Left ventricle myocardium superior (tissue), 1 donor: ENCODE measurements at places on chromosomes 7 and 10. TPM values are rescaled to one million over a fixed set of nuclear protein-coding genes. Genes with fewer than 3 reads are reported as not detected.
A peak's percentile ranks its signal among the peaks of the same experiment; 100 is the strongest.

GRCh38 chr10:21969326-21970287 is 33.9 kb downstream of the DNAJC1 start:
- no peak for DNase-seq

- DNase-seq, result no peak
Observed at GRCh38 chr7:129801882-129802281, 150.9 kb downstream of the UBE2H start.

DNA sequence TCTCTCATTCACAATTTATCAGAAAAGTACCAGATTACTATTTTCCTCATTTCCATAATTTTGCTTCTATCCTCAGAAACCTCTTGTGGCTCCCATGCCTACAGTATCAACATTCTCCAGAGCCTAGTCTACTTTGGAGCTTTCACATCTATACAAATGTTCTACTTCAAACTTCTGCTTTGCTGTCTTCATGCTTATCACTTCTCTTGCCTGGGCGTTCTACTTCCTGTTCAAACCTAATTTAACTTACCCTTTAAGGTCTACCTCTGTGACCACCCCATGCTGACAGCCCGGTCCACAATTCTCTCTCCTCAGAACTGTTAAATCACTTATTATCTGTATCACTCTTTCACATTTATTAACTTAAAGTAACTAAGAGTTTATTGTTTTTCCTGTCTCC is 6.1 kb upstream of the PTPN12 start:
- no peak for DNase-seq

- peak; percentile 41 for DNase-seq
Observed at GRCh38 chr10:89837165-89838043, 136.0 kb downstream of the KIF20B start.

GRCh38 chr7:101015626-101016025 is 4.3 kb upstream of the MUC17 start:
- no peak for DNase-seq

GRCh38 chr7:55515569-55516279 is 56.6 kb downstream of the VOPP1 start:
- DNase-seq, result peak; percentile 57

DNA sequence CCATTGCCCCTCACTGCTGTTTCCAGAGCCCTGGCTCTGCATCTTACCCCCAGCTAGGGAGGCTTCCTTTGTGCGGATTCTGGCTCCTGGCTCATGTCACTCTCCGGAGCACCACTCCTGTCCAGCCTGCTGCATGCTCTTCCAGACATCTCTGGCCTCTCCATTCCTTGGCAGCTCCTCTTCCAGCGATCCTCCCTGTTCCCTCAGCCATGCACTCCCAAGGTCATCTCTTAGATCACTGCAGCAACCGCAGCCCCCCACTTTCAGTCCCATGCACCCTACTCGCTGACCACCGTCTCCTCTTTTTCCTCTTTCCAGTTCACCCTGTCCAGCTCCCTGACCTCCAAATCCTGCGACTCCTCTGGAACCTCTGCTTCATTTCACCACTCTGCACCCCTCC is 6.9 kb upstream of the SMARCD3 start:
- DNase-seq, result no peak

- no peak for DNase-seq
Observed at GRCh38 chr10:7458556-7458955, 47.7 kb upstream of the SFMBT2 start.

- DNase-seq, result no peak
Observed at GRCh38 chr7:102012941-102013461, 195.6 kb downstream of the CUX1 start.

GRCh38 chr7:105304040-105304895 is 84.5 kb downstream of the SRPK2 start:
- no peak for DNase-seq

GRCh38 chr7:17040716-17041115 is 158.9 kb upstream of the AGR3 start:
- DNase-seq, result no peak

- DNase-seq, result no peak
Observed at GRCh38 chr7:79093421-79093820, 360.0 kb downstream of the MAGI2 start.

GRCh38 chr7:34083440-34083839 is 178.1 kb downstream of the BMPER start:
- DNase-seq, result no peak

DNA sequence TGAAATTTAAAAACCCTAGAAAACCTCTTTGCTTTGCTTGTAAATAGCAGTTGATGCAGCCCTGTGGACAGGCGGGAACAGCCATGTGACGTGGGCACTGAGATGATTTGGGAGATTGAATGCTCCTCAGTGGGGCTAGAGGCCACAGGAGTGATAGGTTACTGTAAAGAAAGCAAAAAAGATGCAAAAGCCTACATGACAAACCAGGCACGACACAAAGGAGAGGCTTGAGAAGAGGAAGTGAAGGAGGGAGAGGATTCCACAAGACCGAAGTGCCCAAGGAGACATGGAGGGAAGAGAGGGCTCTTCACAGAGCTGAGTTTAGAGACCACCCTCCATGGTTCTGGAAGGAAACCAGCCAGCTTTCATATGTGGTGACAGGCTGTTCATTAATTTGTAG is 25.7 kb downstream of the IKZF1 start:
- DNase-seq, result no peak

- DNase-seq, result no peak
Observed at GRCh38 chr7:21094589-21094988, 307.9 kb upstream of the SP8 start.

DNA sequence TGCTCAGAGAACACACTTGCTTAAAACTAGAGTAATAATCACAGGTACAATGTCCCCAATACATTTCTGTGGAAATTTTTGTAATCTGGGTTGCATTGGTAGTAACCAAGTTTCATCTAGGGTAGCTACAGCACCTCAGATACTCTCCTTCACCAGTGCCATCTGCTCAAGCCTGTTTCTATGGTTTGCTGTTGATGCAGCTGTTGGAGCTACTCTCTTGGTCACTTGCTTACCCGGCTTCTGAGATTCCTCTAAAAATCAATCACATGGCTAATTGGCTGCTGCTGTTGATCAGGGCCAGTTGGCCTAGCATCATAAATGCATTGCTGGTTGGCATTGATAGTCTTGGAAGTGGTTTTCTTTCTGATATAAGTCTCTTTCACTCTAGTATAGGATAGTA is 220.8 kb downstream of the BICC1 start:
- DNase-seq, result no peak

- DNase-seq, result peak; percentile 92
Observed at GRCh38 chr10:42866115-42866995, 83.8 kb downstream of the BMS1 start.

- DNase-seq, result no peak
Observed at GRCh38 chr7:157255201-157255606, 81.6 kb upstream of the DNAJB6 start.

DNA sequence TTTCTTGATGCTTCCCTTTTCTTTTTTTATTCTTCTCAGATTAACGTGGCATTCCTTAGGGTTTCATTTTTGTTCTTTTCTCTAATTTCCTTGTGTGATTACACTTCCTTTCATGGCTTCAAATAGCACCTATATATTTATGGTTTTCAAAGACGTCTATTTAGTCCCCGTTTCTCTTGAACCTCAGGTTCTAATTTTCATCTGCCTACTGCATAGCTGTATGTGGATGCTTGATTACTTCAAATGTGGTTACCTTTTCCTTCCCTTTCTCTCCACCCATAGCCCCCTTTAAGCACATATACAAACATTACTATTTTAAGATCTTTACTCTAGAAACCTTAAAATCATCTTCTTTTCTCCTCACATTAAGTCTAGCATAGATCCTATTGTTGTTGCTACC is 2.4 kb downstream of the TPST1 start:
- DNase-seq, result no peak

DNA sequence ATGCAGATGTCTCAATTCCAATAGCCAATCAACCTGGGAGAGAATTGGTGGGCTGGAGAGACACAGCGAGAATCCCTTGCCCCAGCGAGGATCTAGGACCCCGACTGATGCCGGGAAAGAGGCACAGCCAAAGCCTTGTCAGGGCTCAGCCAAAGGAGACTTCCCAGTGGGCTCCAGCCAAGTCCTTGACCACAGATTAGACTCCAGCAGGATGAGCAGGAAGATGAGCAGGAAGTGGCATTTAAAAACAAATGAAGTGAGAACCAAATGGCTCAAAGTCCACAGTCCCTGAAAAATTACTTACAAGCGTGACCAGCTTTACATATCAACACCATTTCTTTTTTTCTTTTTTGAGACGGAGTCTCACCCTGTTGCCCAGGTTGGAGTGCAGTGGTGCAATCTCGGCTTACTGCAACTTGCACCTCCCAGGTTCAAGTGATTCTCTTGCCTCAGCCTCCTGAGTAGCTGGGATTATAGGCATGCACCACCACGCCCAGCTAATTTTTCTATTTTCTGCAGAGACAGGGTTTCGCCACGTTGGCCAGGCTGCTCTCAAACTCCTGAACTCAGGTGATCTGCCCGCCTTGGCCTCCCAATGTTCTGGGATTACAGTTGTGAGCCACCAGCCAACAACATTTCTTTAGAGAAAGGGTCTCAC is 40.2 kb downstream of the CTBP2 start:
- no peak for DNase-seq

DNA sequence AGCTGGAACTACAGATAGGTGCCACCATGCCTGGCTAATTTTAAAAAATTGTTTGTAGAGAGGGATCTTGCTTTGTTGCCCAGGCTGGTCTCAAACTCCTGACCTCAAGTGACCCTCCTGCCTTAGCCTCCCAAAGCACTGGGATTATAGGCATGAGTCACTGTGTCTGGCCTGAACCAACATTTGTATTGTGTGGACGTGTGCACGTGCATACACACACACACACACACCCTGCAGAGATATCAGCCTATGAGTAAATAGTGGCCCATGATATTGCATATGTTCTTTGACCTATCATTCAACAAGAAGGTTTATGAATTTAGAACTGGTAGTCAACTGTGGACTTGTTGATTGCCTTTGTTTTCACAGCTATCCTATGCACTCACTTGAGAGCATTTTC is 161.6 kb downstream of the BAMBI start:
- DNase-seq, result no peak

- no peak for DNase-seq
Observed at GRCh38 chr10:75509706-75510105, 78.3 kb downstream of the LRMDA start.

- DNase-seq, result no peak
Observed at GRCh38 chr7:106050002-106050745, 61.9 kb downstream of the SYPL1 start.

DNA sequence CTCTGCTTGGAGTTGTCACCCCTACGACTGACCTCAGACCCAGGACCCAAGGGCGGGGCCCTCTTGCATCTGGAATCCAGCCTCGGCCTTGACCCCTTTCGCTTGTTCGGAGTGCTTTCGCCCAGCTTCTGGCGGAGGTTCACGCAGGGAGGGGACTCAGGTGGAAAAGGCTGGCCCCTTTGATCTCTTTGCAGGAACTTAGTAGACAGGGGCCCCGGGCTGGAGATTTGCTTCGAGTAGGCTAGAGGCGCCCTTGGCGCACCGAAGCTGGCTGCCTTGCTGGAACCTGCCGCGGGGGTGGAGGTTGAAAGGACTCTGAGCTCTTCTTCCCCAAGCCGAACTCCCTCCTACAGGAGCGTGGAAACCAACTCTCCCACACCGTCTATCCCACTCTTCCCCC is 255.1 kb downstream of the OTUD1 start:
- no peak for DNase-seq

DNA sequence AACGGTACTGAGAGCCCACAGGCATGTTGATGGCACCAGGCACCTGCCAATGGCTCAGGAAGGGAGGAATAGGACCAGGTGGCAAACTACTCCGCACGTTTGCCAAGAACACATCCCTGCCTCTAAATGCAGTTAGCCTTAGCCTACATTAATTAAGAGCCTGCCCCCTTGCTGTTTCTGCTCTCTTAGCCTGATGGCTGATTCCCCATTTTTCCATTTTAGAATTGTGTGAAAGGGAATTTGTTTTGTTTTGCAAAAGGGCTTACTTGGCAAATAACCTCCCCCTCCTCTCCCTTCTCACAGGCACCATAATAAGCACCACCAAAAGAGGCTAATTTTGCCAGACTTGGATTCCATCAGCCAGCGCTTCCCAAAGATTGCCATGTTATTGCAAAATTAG is 1203.2 kb downstream of the SORCS3 start:
- no peak for DNase-seq

- DNase-seq, result no peak
Observed at GRCh38 chr7:70758646-70759045, 373.3 kb upstream of the GALNT17 start.

DNA sequence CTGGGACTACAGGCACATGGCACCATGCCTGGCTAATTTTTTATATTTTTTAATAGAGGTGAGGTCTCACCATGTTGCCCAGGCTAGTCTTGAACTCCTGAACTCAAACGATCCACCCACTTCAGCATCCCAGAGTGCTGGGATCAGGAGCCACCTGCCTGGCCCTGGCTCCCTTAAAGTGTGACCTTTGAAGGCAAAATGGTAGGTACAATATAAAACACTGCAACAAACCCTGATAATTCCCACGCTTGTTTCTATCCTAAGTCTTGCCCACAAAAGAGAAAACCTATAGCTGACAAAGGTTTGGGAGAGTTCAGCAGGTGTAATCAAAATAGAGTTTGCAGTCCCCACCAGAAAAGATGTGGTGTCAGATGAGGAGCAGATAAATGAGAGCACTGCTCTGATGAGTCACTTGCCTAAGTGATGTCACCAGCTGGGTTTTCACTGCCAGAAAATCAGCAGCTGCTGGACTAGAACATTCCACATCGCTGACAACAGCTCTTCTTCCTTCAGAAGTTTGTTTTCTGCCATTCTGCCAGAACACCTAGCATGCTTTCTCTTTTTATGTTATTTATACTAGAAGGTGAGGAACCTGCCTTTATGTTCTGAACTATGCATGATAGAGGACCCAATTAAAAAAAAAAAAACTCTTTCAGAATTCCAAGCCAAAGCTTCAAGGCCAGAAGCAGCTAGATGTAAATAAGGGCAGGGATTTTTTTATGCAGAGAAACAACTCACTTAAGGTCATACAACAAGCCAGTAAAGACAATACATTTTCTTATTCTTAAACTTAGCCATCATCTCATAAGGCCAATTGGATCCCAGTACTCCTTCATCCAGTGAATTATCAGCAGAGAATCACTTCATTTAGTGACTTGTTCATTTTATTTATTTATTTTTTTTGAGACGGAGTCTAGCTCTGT is 18.0 kb downstream of the PURB start:
- no peak for DNase-seq

The LRRD1 gene
- total RNA-seq, result not detected

The PIP gene
- total RNA-seq, result not detected

The CHST3 gene
- 18.5 TPM for total RNA-seq

The ACTL6B gene
- total RNA-seq, result not detected

The TDRD1 gene
- total RNA-seq, result 2.7 TPM

The MYOZ1 gene
- 0.32 TPM for total RNA-seq

The ATOH7 gene
- not detected for total RNA-seq

The SPDYE8 gene
- total RNA-seq, result not detected

The C10orf105 gene
- 0.07 TPM for total RNA-seq

The ACBD7 gene
- total RNA-seq, result not detected

The CALHM3 gene
- not detected for total RNA-seq

The EN2 gene
- total RNA-seq, result not detected

The RAPGEF5 gene
- 11.4 TPM for total RNA-seq

The MET gene
- total RNA-seq, result 20.0 TPM

The KCND2 gene
- total RNA-seq, result 0.07 TPM
